CD4-positive, alpha-beta memory T cell (primary cell): ENCODE measurements at places on chromosomes 7 and 10.

GRCh38 chr10:127937069-127937468 lies 30.2 kb downstream of the PTPRE start:
- DNase-seq = no peak

DNA sequence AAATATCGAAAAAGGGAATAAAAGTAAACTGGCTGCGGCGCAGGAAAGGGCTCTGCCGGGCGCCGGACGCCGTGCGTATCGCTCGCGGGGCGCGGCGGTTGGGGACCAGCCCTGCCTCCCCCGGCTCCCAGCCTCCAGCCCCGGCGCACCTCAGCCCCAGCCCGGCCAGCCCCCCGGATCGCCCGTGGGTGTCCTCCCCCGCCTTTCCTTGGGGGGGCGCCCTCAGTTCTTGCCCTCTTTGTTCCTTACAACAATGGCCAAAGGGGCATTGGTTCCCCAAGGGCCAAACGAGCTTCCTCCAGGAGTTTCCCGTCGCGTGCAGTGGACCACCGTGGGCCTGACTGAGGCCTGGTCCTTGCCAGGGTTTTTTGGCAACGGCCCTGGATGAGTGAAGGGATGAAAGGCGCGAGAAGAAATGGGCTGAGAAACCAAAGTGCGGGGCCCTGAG lies 1.2 kb downstream of the MACROH2A2 start:
- DNase-seq = no peak

DNA sequence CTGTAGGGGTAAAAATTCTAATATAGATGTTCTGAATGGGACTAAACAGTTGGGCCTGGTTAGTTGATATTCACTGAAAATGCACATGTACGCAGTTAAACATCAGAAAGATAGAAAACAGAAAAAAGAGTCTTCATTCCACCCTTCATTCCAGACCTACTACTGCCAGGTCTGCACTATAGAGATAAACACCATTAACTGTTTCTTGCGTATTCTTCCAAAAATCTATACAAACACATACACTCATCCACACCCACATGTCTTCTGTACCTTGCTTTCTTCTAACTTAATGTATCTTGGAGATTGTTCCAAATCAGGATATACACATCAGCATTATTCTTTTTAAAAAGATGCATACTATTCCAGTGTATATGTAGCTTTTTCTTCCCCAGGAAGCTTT lies 13.9 kb upstream of the CLEC2L start:
- no peak for DNase-seq

- DNase-seq = no peak
Measured at GRCh38 chr7:19798986-19799385, 25.6 kb upstream of the TMEM196 start.

GRCh38 chr7:5774136-5774535 lies 7.3 kb downstream of the RNF216 start:
- no peak for DNase-seq
